ENCODE measurements at places on chromosomes 11 and 22.

DNA sequence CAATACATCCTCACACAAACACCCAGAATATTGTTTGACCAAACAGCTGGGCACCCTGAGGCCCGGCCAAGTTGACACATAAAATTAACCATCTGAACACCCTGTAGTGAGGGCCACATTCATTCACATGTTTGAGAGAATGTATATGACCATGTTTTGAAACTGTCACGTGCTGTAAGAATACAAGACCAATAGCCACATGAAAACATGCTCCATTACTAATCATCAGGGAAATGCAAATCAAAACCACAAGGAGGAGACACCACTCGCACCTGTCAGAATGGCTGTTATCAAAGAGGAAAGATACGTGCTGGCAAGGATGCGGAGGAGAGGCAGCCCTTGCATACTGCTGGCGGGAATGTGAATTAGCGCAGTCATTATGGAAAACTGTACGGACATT, 38.3 kb upstream of the IGSF9B start:
- no peak for DNase-seq

- DNase-seq = no peak
Observed at GRCh38 chr22:30452861-30453260, 19.0 kb downstream of the SEC14L3 start.

DNA sequence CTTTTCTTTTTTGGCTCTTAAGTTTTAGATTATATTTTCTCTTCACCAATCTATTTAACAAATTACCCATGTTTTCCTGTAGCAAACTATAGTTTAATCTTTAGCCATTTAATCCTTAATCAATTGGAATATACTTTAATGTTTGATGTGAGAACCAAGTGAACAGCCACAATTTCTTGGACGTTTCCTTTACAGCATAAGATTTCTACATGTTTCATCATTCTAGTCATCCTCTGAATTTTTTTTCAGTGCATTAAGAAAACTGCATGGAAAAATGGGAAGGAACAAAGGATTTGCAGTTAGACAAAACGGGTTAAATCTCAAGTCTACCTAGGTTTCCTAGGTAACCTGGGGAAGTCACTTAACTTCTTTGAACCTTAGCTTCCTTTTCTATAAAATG, 507.1 kb upstream of the CCDC90B start:
- DNase-seq = no peak

DNA sequence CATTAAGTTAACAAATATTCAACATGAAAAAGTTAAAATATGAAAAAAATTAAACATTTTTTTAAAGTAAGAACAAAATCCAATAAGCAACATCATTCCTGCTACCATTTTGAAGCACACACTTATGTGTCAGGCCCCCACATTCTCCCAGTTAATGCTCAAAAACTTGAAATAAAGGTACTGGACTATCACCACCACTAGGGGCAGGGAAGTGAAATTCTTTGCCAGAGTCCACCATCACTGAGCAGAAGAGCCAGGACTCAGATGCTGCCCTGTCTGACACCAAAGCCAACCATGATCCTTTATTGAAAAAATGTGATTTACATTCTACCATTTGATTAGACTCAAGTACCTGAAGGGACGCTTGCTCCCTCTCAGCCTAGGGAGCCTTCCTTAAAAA, 39.1 kb downstream of the PITPNB start:
- peak; percentile 7 for DNase-seq

DNA sequence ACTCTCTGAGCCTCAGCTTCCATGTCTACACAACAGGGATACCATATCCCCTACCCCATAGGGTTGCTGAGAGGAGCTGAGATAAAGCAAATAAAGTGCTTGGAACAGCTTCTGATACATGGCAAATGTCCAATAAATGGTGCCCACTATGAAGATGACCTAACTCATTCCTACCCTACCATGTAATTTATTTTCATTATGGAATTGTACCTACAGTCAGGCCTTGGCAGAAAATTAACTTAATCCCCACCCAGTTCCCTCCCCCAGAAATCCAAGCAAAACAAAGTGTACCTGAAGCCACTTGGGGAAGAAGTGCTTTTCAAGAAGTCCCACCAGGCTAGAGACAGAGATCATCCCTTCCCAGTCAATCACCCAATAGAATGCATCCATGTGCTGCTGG, 10.8 kb downstream of the SRRD start:
- DNase-seq = no peak

- no peak for DNase-seq
Observed at GRCh38 chr22:48632646-48633246, 1194.9 kb downstream of the BRD1 start.
